ENCODE measurements at places on chromosomes 2 and 18. TPM values are rescaled to one million over a fixed set of nuclear protein-coding genes. Genes with fewer than 3 reads are reported as not detected.

Gene MC2R
- not detected for total RNA-seq

Gene ALK
- not detected for total RNA-seq

GRCh38 chr2:29389686-29390085, 274.5 kb downstream of the CLIP4 start:
- no peak for DNase-seq

DNA sequence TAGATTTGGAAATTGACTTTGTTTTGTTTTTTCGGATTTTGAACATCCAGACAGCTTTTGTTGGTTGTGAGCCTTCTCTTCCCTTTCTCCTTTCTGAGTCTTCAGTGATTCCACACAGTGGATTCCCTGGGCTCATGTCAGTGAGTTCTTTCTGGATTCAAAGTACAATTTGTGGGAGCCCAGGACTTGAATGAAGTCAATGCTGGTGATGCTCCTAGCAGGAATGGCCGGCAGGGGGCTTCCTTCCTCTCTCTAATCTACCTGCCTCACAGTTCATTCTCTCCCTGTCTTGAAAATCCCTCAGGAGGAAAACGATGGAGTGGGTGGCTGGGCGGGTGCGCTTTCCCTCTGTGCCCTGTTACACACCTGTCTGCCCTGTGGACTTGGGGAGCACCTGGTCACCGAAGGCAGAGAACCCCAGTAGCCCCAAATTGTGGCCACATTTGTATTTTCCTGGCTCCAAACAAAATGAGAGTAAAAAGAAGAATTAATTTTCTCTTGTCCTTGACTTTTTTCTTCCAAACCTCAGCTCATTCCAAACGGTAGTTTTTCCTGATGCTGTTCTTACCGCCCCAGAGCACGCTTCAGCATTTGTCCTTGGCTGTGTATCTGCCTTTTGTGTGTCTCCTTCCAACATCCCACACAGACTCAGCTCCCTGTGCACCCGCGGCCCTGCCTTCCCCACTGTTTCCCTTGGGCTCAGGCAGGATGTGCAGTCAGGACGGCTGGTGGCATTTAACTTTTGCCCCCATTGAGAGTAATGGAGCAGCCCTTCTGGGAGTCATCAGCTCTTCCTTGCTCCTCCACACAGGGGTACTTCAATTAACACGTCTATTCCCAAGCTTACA, 86.6 kb downstream of the MARCO start:
- DNase-seq: no peak

DNA sequence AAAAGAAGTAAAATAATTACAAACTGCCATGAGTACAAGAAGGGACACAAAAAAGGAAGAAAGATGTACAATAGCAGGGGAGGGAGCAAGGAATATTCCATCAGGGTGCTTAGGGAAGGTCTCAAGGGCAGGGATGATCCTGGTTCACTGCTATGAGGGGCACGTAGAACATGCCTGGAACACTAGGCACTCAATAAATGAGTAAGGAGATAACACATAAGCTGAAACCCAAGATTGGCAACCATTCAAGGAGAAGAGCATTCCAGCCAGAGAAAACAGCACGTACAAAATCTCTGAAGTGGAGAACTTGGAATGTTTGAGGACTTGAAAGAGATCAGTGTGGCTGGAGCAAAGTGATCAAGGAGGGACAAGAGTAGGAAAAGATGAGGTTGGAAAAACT, 103.2 kb downstream of the FAM161A start:
- no peak for DNase-seq

GRCh38 chr2:135664623-135665068, 77.0 kb upstream of the UBXN4 start:
- no peak for DNase-seq

DNA sequence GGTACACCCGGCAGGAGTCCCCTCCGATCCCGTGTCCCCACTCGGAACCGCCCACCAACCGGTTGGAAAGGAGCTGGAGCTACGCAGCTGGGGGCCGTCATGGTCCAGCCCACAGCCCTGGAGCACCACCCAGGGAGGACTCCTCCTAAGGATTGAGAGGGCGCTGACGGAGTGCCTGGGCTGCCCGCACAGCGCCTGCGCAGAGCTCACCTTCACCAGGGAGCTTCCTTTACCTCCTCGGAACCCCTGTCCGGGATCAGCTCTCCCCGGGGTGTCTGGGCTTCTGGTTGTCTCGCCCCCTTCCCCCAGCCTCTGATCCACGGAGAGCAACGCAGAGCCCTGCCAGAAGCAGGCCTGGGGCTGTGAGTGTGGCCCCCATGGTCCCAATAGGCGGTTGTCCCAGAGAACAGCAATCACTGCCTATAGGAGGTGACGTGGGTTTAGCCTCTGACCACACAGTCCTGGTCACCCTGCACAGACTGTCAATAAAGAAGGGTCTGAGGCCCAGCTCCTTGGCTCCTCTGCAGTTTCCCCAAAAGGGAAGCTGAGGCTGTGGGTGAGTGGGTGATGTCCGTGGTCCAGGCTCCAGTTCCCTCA, 14.6 kb downstream of the ALPG start:
- DNase-seq: no peak

GRCh38 chr2:157837851-157838441, 38.2 kb downstream of the ACVR1 start:
- no peak for DNase-seq

DNA sequence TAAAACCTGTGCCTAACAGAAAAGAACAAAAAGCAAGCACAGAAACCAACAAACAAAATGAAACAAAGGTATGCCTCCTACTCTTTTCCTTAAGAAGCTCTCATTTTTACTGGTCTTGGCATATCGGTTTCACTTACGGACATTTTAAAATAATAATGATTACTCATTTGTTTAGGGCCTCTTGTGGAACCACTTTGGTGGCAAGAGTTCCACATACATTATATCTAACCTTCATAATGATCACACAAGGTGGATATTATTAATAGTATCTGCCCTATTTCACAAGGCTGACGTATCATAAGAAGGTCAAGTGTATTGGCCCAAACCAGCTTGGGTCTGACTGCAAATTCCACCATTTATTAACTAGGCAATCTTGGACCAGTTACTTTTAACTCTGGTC, 304.7 kb downstream of the TCF4 start:
- DNase-seq: no peak

Measured in activated CD8-positive, alpha-beta T cell treated with anti-CD3 and anti-CD28 coated beads, Interleukin-2, amount 10 ng/mL, durations not matched to agents 7 days and 5 days (primary cell).